ENCODE measurements at places on chromosomes 16 and 17.

- DNase-seq: peak; percentile 31
Observed at GRCh38 chr17:9179602-9180001, 158.3 kb downstream of the NTN1 start.

- no peak for DNase-seq
Observed at GRCh38 chr16:55543472-55543871, 23.0 kb upstream of the CAPNS2 start.

GRCh38 chr17:19651451-19652238, 3.1 kb downstream of the ALDH3A2 start:
- DNase-seq: no peak

DNA sequence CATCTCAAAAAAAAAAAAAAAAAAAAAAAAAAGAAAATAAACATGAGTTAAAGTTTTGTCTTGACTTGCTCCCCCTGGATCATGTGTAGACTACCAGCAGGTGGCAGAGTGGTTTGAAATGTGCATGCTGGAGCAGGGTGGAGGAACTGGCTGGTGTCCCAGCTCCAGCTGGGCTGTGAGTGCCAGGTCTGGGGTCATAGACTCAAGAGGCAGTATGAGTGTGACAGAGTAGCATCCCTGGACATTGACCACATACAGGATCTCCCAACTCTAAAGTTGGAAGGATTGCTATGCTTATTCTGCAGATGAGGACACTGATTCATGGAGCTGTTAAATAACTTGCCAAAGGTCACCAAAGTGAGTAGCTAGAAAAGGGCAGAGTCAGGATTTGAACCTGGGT, 198.0 kb upstream of the MPHOSPH6 start:
- DNase-seq: peak; percentile 77

DNA sequence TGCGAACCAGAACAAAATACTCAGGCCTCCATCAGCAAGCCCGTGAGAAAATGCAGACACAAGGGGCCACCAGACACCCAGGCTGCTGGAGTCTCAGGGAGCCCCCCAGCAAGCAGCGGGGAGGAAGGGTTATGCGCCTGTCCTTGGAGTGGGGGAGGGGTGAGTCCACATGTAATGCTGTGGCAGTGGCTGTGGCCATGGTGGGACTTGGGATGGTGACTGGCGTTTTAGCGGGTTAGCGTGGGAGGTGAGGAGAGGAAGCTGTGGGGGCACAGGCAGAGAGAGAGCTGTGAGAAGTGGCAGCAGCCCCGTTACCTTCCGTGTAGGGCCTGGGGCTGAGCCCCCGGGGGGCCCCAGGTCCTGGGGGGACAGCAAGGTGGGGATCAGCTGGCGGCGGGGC, 58.3 kb downstream of the SRCIN1 start:
- no peak for DNase-seq

GRCh38 chr17:7133916-7134315, 19.3 kb upstream of the ASGR2 start:
- peak; percentile 53 for DNase-seq

DNA sequence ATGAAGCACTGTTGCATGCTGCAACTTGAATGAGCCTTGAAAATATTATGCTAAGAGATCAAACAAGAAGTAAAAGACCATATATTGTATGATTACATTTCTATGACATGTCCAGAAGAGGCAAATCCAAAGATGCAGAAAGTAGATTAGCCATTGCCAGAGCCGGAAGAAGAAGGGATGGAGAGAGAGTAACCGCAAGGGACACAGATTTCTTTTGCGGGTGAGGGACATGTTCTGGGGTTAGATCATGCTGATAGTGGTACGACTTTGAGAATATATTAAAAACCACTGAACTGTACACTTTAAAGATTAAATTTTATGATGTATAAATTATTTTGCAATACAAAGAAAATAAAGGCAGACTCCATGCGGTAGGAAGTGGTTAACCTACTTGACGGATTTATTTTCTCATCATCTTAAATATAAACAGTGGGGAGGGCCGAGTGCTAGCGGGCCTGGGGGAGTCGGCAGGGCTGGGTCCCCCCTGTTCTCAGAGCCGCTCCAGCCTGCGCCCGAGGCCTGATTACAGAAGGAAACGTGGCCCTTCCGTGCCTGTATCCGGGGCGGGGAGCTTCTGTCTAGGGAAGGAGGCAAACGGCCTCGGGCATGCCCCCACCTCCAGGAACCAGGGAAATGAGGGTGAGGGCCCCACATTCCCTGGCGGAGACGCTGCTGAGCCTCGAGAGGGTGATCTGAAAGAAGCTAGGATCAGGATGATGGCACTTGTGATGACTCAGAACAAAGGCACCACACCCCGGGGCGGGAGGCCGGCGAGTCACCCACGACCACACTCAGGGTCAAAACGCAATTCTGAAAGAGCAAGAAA, 48.0 kb downstream of the SHCBP1 start:
- DNase-seq: no peak

DNA sequence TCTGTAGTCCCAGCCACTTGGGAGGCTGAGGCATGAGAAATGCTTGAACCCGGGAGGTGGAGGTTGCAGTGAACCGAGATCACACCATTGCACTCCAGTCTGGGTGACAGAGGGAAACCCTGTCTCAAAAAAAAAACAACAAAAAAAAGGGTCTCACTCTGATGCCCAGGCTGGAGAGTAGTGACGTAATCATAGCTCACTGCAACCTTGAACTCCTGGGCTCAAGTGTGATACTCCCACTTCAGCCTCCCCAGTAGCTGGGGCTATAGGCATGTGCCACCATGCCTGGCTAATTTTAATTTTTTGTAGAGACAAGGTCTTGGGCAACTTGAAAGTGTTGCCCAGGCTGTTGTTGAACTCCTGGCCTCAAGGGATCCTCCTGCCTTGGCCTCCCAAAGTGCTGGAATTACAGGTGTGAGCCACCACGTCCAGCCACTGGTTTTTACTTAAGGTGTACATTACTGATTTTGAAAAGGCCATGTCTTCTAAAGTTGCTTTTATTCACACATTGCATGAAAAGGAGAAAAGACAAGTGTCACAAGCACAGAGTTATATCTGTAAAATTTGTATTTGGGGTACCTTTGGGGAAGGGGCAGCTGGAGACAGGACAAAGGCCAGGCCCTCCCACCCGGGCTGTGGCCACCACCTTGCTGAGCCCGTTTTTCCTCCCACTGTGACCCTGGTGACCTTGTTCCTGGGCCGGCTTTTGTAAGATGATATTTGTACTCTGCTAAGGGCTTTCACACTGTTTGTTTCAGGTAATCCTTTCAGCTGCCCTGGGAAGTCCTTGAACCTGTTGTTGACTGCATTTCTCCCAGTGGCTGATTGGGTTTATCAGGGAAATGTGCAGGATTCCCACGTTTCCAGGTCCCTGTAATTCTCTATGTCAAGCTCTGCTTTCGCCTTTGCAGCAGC, 11.5 kb downstream of the GPT2 start:
- DNase-seq: no peak

- no peak for DNase-seq
Observed at GRCh38 chr16:89710709-89711564, 9.4 kb upstream of the SPATA2L start.

- DNase-seq: no peak
Observed at GRCh38 chr16:11731222-11731621, 11.4 kb downstream of the TXNDC11 start.

- no peak for DNase-seq
Observed at GRCh38 chr16:59088431-59088830, 354.3 kb upstream of the GOT2 start.

GRCh38 chr16:87806641-87807546, 41.1 kb upstream of the KLHDC4 start:
- DNase-seq: peak; percentile 68

- DNase-seq: peak; percentile 51
Observed at GRCh38 chr17:373613-374230, 21.1 kb upstream of the RPH3AL start.
